ENCODE measurements at places on chromosomes 3 and 15. TPM values are rescaled to one million over a fixed set of nuclear protein-coding genes. Genes with fewer than 3 reads are reported as not detected.

DNA sequence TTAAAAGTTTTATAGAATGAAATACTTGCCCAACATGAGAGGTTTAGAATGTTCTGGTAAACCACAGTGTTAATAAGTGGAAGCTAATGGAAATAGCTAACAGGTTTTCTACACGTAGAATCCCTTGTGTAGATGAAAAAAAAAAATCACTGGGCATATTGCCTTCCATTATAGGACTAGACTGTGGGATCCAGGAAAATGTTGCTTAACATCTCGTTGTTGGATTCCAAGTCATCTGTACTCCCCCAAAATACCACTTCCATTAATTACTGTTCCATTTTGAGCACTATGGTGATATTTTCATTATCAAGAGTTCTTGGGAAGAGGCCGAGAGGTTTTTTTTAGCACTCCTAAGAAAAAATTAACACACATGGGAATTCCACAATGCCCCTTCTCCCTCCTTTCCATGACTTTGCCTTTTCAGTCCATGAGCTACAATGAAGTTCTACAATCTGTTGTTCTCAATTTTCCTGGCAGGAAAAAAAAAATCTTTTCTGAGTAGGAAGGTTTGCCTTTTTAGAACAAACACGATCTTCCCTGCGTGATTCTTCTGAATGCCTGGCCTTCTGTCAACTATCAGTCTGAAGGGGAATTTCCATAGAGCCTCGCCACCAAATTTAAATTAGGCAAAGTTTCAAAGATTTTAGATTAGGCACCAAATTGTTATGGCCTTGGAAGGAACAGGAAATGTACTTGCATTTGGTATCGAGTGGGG is 74.4 kb upstream of the CTDSPL start:
- DNase-seq, result no peak

Gene PSTPIP1
- total RNA-seq, result not detected

- DNase-seq, result no peak
Measured at GRCh38 chr15:68623301-68623892, 44.6 kb downstream of the CORO2B start.

GRCh38 chr3:180253283-180253682 is 216.5 kb upstream of the PEX5L start:
- peak; percentile 45 for DNase-seq

- no peak for DNase-seq
Measured at GRCh38 chr15:42401544-42402454, 42.5 kb downstream of the CAPN3 start.

Gene MGLL
- total RNA-seq, result 38.7 TPM

DNA sequence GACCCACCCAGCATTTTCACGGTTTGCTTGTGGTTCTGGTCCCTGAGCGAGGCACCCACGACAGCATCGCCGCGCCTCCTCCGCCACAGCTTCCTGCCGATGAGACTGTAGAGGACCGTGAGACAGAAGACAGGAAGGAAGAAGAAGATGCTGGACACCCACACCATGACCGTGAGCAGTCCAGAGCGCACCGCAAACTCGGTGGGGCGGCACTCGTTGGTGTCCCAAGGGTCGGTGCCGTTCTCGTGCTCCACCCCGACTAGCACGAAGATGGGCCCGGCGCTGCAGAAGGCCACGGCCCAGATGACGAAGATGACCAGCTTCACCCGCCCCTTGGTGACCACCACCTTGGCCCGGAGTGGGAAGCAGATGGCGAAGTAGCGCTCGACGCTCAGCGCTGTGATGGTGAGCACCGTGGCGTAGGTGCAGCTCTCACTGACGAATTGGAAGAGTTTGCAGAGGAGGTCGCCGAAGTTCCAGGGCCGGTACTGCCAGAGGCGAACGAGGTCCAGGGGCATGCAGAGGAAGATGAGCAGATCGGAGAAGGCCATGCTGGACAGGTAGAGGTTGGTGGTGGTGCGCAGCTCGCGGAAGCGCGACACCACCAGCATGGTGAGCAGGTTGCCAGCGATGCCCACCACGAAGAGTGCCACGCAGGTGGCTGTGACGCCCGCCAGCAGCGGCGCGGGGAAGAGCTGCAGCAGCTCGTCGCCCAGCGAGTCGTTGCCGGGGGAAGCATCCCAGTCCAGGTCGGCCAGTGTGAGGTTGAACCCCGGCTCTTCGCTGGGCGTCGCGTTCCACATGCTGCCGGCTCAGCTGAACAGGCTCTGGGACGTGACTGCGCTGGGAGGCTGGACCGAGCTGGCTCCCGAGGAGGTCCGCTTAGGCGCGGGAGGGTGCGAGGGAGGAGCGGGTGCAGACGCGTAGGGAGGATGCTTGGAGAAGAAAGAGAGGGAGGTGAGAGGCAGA is at the start of gene GHSR:
TSS of gene GHSR (minus strand) at position 846 of the 969 bp plus-strand sequence. CDS start at position 803, 43 bp downstream.
- no peak for DNase-seq

- peak; percentile 39 for DNase-seq
Measured at GRCh38 chr3:5195605-5196004, 8.1 kb downstream of the EDEM1 start.

DNA sequence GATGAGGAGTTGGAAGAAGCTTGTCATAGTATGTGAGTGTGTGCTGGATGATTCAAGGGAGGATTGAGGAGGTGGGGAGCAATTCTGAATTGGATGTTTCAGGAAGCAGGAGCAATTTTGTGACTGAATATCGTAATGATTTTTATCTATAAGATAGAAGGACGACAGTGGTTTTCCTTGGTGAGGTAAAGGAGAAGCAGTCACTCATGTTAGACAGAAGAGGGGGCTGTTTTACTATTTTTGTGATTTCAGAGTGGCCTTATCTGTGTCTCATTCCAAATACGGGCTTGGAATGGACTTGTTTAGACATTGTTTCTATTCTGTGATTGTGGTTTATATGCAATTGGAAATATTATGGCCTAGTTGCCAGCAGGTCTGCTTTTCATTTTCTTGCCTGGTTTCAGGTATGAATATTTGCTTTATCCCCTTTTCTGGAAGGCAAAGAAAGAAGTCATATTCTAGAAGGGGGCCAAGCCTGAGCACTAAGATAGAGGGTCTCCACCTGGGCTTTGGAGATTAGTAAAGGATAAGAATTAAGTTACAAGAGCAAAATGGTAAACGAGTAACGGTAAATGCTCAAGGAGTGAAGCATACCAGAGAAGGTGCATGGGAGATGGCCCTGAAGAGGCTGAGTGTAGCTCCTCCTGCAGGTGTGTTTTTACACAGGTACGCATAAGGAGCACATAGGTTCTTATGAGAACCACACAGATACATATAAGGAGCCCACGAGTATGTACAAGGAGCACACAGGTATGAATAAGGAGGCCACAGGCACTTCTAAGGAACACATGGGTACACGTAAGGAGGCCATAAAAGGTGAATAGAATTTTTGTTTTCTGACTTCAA is 124.6 kb upstream of the KCNAB1 start:
- DNase-seq, result peak; percentile 67

Gene SLC6A1
- not detected for total RNA-seq

- no peak for DNase-seq
Measured at GRCh38 chr3:10912786-10913185, 79.8 kb upstream of the SLC6A1 start.

DNA sequence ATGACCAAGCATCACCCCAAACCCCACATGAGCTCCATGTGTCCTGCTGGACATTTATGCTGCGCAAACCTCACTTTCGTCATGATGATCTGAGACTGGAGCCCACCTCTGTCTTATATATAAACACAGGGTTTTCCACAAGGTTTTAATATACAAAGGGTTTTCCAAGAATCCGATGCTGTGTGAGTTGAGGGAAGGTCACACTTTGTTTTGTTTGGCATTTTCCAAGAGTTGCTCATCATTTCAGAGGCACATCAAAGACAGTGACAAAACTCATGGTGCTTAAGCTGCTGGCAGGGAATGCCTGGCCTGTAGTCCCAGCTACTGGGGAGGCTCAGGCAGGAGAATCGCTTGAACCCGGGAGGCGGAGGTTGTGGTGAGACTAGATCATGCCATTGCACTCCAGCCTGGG is 20.0 kb downstream of the EFCC1 start:
- DNase-seq, result no peak

Gene PRR20G
- not detected for total RNA-seq

Gene TBC1D21
- not detected for total RNA-seq

- DNase-seq, result peak; percentile 47
Measured at GRCh38 chr3:8385848-8386620, 115.6 kb upstream of the LMCD1 start.

Gene HEMK1
- 22.2 TPM for total RNA-seq

GRCh38 chr15:63601026-63601703 is 4.0 kb downstream of the FBXL22 start:
- no peak for DNase-seq

GRCh38 chr3:142251951-142252350 is 26.6 kb upstream of the GK5 start:
- no peak for DNase-seq

GRCh38 chr3:49511639-49512038 is 41.6 kb downstream of the DAG1 start:
- no peak for DNase-seq

DNA sequence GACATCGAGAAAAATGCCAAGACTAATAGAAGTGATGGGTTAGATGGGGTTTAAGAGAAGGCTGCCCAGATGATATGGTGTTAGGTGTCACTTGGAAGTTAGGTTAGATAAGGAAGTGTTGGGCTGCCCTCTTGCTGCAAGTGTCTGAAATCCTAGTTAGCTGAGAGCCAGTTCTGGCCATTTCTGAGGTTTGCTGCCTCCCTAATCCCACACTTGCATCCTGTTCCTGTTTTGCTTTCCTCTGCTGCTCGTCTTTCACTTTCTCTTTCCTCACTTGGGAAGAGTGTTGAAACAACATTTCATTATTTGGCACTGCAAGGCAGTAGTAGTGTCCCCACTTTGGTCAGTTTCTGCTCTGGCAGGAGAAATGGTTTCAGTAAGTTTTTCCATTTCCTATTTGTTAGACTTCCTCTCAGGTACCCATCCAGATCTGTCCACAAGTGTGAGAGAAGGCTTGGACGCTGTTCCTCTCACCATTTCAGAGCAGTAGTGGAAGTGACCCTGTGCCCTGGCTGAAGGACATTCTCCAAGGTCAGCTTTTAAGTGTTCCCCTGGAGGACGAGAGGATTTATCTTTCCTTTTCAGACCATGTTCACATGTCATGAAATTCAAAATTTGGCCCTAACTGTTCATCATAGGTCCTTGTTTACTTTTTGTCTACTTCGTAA is 93.3 kb downstream of the ADAMTSL3 start:
- peak; percentile 59 for DNase-seq

Gene LAMB2
- 365 TPM for total RNA-seq

Gene KBTBD13
- total RNA-seq, result not detected

- no peak for DNase-seq
Measured at GRCh38 chr3:123343296-123344174, 105.4 kb downstream of the ADCY5 start.

GRCh38 chr15:101193806-101194545 is 57.9 kb downstream of the CHSY1 start:
- DNase-seq, result no peak

Gene MDFIC2
- total RNA-seq, result not detected

GRCh38 chr3:45145223-45145622 is 955 bp downstream of the CDCP1 start:
- peak; percentile 47 for DNase-seq

GRCh38 chr3:180932819-180933218 is 20.3 kb downstream of the FXR1 start:
- no peak for DNase-seq

Gene MKRN2OS
- total RNA-seq, result 7.9 TPM

GRCh38 chr3:148968321-148968720 is 23.0 kb upstream of the GYG1 start:
- DNase-seq, result no peak

DNA sequence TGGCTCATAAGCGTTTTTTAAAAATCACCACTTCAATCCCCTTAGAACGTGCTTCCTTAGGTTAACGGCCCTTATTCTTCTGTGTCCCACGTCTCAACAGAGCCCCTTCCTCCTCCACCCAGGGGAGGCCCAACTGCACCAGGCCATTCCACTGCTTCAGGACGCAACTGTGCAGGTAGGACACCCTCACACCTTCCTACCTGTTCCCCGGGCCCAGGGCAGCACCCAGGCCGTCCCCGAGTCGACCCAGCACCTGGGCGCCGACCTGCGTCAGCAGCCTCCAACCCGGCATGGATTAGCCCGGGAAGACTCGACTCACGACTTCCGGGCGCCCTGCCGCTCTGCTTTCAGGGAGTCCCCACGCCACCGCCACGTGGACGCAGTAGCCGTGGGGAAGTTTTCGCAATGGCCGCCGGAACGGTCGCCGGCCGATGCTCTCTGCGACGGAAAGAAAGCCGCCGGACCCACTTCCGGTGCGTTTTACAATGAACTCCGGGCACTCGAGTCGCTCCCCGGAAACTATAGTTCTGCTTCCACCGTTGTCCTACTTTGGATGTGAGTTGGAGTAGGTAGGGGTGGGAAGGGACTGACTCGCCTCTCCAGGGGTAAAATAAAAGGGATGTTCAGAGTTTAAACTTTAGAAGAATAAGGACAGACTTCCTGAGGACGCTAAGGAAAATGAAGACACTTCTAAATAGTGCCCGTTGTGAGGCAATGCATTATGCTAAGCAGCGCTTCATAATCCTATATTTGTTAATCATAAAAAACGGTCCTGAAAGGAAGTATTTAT is at the start of gene MRPL3:
TSS of gene MRPL3 (minus strand) at position 442 of the 790 bp plus-strand sequence. CDS start at position 292, 150 bp downstream.
- peak; percentile 83 for DNase-seq

DNA sequence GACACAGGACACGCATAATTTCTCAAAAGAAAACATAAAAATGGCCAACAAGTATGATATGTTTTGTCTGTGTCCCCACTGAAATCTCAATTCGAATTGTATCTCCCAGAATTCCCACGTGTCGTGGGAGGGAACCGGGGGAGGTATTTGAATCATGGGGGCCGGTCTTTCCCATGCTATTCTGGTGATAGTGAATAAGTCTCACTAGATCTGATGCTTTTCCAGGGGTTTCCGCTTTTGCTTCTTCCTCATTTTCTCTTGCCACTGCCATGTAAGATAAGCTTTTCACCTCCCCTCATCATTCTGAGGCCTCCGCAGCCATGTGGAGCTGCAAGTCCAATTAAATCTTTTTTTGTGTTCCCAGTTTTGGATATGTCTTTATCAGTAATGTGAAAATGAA is 12.1 kb upstream of the POU1F1 start:
- DNase-seq, result no peak

DNA sequence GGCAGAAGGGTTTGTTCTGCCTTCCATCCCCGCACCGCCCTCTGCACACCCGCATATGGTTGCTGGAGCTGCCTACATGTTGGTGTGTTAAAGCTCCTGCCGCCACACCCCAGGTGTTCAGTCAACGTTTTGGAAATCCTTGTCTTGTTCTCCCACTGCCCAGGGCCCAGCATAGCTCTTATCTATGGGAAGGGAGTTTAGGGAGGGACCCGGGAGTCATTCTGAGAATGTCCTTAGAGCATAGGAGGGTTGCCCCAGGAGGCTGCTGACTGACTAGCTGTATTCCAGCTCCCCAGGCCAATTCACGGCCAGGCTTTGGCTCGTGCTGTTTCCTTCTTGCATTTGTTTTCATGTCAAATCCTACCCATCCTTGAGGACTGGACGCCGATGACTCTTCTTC is 46.8 kb downstream of the MAGEF1 start:
- no peak for DNase-seq

Gene RETNLB
- total RNA-seq, result not detected

- DNase-seq, result peak; percentile 95
Measured at GRCh38 chr3:16448639-16449070, 64.8 kb downstream of the RFTN1 start.

Gene SST
- total RNA-seq, result not detected

- peak; percentile 34 for DNase-seq
Measured at GRCh38 chr3:186057594-186057993, 51.3 kb downstream of the ETV5 start.

Gene KBTBD8
- 0.29 TPM for total RNA-seq

All from PC-3 (cell line).